ENCODE measurements at places on chromosomes 13 and 19.

DNA sequence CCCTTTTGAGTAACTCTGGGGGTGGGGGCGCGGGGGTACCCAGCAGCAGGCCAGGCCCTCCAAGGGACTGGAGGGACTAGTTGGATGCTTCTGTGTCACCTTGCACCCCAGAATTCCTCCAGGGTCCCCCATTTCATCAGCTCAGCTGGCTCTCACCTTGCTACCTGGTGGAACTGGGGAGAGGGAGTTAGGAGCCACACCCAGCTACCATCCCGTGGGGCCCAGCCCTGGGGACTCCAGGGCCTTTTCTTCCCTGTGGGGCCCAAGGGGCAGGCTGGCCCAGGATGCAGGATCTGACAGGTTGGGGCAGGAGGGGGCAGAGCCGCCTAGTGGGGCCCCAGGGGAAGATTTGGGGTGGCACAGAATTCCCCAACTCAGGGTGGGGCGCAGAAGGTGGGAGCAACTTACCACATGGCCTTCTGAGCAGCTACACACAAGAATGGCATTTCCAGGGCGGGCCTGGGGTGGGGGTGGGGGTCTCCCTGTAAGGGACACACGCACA is 32.8 kb upstream of the NANOS3 start:
- DNase-seq, result no peak

- no peak for DNase-seq
Measured at GRCh38 chr13:51618626-51619025, 34.4 kb downstream of the WDFY2 start.

- DNase-seq, result no peak
Measured at GRCh38 chr13:113129921-113130750, 7.5 kb downstream of the F10 start.

GRCh38 chr13:91470681-91471080 is 72.3 kb downstream of the GPC5 start:
- DNase-seq, result no peak

DNA sequence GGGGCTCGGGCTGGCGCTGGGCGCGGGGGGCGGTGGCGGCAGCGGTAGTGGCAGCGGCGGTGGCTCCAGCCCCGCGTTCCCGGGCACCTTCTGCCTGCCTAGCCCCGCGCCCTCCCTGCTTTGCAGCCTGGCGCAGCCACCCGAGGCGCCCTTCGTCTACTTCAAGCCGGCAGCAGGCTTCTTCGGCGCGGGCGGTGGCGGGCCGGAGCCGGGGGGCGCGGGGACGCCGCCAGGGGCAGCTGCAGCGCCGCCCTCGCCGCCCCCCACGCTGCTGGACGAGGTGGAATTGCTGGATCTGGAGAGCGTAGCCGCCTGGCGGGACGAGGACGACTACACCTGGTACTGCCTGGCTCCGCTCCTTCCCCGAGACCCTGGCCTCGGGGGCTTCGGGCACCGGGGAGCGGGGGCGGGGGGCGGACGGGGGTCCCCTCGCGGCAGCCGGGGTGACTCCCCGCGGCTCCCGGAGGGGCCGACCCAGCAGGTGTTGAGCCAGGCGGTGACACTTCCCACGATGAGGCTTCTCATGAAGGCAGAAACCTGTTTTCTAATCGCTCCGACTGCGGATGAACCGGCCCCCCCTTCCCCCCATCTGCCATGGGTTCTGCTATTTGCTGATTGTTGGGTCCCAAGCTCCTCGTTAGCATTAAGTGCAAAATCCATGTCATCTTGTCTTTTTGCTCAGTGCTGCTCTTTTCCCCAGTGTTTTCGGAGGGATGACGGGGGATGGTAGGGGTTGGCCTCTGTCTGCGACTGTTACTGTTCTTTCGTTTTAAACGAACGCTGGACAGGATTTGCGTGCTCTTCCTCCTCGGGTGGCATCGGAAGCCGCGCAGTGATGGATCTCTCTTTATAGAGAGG is 943 bp downstream of the SLAIN1 start:
- peak; percentile 25 for DNase-seq

GRCh38 chr13:32431361-32431760 is 3.4 kb upstream of the N4BP2L1 start:
- DNase-seq, result no peak

GRCh38 chr19:17829855-17830566 is 8.7 kb upstream of the INSL3 start:
- no peak for DNase-seq

GRCh38 chr13:41059456-41060081 is 1.7 kb upstream of the WBP4 start:
- no peak for DNase-seq

- DNase-seq, result no peak
Measured at GRCh38 chr19:1699386-1699785, 47.0 kb upstream of the TCF3 start.
